Panc1 (cell line): ENCODE measurements at places on chromosomes 11 and 22. TPM values are rescaled to one million over a fixed set of nuclear protein-coding genes. Genes with fewer than 3 reads are reported as not detected.

GRCh38 chr22:29733362-29734201 lies 13.8 kb downstream of the CABP7 start:
- no peak for DNase-seq

DNA sequence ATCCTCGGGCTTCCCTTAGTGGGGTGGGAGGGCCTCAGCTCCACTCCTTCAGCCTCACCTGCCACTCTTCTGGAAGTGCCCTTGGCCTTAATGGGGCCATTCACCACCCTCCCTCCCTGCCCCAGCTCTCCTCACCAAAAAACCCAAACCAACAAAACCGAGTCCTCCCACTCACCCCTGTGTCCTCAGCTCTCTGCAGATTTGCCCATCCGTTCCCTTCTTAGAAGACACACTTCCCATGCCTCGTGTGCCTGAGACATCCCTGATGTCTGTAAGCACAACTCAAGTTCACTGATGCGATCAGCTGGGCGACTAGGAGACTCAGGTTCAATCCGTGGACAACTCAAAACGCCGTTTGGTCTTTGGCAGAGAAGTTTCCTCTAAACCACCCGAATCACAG lies 839.2 kb downstream of the TBC1D22A start:
- DNase-seq: no peak

DNA sequence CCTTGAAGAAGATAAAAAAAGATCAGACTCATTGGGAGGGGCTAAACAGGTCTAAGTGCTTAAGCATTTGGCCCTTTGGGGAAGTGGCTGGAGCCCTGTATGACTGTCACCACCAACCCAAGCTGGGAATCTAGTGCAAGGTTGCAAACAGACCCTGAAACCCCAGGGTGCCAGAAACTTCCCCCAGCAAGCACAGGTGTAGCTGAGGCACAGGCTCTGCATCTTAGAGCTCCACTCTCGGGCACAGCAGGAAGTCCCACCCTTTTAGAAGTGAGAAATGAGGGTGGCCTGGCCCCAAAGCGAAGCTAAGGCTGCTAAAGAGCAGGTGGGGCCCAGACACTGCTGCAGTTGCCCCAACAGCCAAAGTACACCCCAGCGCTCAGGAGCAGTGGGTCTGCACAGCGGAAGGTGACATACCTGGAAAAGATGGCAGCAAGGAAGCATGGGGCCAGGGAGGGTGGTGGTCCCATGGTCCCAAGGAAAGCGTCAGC lies 5.8 kb upstream of the KDM2A start:
- DNase-seq: no peak

- DNase-seq: no peak
Measured at GRCh38 chr11:34685864-34686263, 65.0 kb downstream of the EHF start.

- no peak for DNase-seq
Measured at GRCh38 chr11:59175091-59175501, 3.2 kb downstream of the DTX4 start.

DNA sequence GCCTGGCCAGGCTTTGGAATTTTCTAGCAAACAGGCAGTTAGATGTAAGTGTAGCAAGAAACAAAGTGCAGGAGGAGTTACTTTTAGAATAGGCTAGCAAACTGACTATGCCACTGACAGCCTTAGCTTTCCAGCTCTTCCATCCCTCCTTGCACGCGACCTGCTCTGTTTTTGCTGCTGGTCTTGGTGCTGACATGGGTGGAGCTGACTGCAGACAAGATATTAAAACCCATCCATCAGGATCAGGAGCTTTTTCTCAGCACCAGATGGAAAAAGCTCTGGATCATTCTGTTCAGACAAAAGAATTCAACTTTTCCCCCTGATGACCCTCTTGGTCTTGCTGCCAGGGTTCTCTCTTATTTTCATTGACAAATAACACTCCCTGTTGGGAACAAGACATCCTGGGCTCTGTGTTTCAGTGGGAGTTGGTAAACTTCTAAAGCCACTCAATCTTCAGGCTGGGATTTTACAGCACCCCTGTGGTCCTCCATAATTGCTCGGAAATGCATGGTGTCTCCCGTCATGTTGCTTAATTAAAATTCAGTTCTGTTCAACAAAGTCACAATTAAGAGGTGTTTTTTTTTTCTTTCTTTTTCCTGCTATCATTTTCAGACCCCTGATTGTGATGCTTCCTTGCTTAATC lies 240.0 kb upstream of the LARGE1 start:
- no peak for DNase-seq

GRCh38 chr22:46424496-46424895 lies 89.0 kb downstream of the TRMU start:
- no peak for DNase-seq

The HBD gene
- not detected for total RNA-seq

DNA sequence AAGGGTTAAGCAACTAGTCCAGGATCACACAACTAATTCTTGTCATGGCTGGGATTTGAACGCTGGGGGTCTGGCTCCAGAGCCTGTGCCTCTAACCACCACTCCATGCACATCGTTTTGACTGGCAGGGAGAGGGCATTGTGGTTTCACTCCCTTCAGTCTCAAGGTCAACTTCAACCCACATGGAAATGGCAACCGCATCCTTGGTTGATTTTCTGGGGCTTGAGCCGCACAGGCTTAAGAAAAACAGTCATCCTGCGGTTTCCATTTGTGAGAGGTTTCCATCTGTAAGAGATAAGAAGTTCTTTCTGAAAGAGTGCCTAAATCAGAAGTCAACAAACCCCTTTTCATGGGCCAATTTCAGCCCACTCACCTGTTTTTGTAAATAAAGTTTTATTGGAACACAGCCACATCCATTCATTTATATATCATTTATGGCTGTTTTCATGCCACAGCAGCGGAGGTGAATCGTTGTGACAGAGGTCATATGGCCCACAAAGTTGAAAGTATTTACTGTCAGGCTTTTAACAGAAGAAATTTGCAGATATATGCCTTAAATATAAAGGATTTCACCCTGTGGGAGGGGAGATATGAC lies 65.7 kb downstream of the SGSM1 start:
- DNase-seq: no peak

DNA sequence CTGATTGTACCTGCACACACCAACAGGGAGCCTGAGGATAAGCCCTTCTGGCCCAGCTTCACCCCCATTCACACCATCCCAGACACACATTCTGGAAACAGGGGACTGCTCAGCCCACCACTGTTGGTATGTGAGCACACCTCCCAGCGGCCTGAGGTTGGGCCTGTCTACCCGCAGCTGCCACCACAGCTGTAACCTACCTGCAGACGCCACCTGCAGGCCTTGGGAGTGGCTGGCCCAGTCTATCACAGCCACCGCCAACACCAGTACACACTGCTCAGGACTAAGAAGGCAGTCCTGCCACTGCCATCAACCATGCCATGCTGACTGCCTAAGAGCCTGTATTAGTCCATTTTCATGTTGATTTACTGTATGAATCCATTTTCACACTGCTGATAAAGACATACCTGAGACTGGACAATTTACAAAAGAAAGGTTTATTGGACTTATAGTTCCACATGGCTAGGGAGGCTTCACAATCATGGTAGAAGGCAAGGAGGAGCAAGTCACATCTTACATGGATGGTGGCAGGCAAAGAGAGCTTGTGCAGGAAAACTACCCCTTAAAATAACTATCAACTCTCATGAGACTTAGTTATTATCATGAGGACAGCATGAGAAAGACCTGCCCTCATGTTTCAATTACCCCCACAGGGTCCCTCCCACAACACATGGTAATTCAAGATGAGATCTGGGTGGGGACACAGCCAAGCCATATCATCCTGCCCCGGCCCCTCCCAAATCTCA lies 30.6 kb downstream of the RSF1 start:
- DNase-seq: no peak

DNA sequence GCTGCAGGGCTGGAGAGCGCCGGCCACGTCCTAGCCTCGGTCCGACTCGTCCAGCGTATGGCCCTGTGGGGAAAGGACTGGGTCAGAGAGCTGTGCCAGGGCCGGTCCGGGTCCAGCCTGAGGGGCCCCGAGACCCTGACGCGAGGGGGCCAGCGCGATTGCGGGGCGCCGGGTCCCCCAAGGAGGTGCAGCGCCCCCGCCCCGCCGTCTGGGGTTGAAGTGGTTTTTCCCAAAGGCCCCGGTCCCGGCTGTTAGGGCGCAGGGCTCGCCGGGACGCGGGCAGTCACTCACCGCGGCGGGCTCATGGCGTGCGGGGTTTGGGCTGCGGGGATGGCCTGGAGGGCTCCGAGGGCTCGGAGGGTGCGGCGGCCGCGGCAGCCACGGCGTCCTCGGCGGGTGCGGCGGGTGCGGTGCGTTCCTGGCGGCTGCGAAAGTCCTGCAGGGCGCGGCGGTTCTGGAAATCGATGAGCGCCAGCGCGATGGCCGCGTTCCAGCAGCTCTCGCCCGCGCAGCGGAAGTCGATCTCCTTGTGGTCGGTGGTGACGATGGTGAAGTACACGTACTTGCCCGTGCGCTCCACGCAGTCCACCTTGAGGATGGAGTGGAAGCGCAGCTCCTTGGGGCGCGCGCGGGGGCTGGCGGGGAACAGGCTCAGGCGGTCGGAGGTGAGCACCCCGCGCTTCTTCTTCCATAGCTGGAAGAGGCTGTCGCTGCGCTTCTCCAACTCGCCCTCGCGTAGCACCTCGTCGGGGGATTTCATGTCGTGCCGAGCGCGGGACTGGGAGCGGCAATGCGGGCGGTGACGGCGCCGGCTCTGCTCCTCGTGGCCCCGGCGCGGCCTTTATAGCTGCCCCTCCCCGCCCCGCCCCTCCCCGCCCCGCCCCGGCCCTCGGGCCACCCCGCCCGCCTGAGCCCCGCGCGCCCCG lies at the start of gene PHLDA2:
Gene PHLDA2 (minus strand): TSS at position 816 of the 926 bp plus-strand sequence. CDS start 56 bp downstream, at position 760.
- no peak for DNase-seq

DNA sequence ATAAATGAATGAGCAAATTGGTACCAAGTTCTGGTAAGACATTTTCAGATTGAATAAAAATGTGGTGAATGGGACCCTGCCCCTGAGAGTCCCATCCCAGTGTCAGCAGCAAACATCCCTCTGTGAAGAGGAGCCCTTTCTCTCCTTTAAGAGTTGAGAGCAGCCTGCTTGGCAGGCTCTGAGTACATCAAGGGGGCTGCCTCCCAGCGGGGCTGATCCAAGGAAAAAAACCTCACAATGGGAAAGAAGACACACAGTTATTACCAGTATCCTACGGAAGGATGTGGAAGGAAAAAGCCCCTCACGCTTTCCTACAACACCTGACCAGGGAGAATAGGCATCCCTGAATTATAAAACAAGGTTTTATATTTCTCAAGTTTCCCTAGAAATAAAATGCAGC lies 293.8 kb upstream of the B3GAT1 start:
- DNase-seq: no peak

GRCh38 chr11:71451596-71452198 lies 1.3 kb upstream of the NADSYN1 start:
- no peak for DNase-seq

The FREY1 gene
- 1.4 TPM for total RNA-seq

The ACRV1 gene
- total RNA-seq: 0.26 TPM

GRCh38 chr11:2526808-2527381 lies 82.1 kb downstream of the KCNQ1 start:
- no peak for DNase-seq

DNA sequence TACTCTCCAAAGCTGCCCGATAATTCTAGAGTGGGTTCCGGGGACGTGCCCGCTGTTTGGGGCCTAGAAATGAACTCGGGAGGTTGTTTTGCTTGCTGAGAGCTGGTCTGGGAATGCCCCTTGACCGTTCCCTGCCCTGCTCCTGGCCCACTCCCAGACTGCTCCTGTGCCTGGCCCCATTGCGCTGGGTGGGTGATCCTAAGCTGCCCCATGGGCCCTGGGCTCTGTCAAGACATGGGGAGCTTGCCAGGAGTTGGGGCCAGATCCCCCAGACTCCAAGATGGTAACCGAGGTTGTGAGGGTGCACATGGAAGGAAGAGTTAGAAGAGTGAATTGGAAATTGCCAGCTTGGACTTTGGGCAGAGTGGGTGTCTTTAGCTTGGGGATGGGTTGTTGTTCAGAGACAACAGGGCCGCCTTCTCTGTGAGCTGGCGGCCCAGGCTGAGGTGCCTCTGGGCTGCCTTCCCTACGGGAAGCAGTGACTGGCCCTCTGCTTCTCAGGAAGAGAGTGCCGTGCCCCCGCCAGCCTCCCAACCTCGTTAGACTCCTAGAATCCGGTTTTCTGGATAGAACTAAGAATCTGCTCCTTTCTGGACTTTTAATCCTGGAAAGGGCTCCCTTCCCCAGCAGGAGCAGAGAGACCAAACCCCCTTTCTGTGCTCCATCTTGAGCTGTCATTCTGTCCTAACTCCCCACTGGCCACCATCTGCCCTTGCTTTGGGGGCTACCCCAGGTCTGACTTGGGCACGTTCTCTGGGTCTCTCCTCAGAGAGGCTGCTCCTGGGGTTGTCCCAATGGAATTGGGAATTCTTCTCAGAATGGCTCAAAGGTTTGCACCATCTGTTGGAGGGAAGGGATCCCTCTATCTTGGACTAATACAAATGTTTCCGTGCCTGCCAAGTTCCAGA lies 1.8 kb downstream of the ST3GAL4 start:
- no peak for DNase-seq

DNA sequence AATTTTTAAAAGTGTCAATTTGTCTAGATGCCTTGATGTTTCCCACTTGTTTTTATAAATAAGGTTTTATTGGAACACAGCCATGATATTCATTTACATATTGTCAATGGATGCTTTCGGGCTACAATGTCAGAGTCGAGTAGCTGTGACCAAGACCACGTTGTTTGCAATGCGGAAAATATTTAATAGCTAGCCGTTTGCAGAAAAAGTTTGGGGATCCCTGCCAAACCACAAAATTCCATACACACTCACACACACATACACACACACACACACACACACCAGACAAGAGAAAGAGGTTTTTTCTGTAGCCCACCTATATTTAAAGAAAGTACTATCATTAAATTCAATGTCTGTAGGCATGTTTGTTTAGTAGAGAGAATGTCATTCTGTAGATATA lies 58.3 kb downstream of the TYR start:
- no peak for DNase-seq

GRCh38 chr11:3124821-3125220 lies 40.3 kb downstream of the OSBPL5 start:
- DNase-seq: no peak

GRCh38 chr22:37330200-37331033 lies 48.1 kb downstream of the CYTH4 start:
- DNase-seq: no peak

DNA sequence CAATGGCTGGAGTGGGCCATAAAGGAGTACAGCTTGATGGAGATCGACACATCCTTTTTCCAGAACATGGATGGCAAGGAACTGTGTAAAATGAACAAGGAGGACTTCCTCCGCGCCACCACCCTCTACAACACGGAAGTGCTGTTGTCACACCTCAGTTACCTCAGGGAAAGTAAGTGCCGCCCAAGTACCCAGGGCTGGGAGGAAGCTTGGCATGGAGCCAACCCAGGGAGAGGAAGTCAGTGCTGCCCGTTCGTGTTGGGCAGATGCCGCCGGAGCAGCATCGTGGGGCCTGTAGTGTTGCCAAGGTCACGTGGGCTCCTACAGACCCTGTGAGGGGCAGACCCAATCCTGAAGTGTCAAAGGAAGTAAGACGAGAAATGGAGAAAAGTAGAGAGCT lies 78.9 kb downstream of the FLI1 start:
- DNase-seq: no peak

The CEND1 gene
- 15.9 TPM for total RNA-seq

The OR52W1 gene
- total RNA-seq: not detected

The BTG4 gene
- total RNA-seq: not detected
